ENCODE measurements at places on chromosomes 3 and 15. TPM values are rescaled to one million over a fixed set of nuclear protein-coding genes. Genes with fewer than 3 reads are reported as not detected.

The ZMYND10 gene
- 0.10 TPM for polyA plus RNA-seq

DNA sequence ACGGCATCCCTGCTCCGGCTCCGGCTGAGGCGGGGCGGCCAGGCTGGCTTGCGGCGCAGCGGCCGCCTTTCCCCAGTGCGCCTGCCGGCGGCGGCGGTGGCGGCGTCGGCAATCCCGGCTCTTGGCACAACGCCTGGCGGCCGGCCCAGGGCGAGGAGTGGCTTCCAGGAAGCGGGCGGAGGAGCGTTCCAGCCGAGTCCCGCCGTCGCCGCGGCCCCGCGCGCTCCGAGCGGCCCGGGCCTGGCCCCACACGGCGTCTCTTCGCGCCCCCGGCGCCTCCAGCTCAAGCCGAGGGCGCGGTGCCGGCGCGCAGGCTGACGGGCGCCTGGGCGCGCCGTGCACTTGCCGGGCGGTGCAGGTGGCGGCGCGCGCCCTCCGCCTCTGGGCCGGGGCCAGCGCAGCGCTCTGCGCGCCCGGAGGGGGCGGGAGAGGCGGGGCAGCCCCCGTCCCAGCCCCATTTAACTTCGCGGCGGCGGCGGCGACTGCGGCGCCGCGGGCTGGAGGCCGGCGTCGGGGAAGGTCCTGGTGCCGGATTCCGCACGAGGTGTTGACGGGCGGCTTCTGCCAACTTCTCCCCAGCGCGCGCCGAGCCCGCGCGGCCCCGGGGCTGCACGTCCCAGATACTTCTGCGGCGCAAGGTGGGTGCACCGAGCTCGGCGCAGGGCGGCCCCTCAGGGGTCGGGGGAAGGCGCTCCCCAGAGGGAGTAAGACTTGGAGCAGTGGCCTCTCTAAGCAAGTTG is at the start of gene ADAMTSL3:
Gene ADAMTSL3 (plus strand): TSS at position 485 of the 740 bp plus-strand sequence. CDS start 1,639 bp downstream, outside the sequence.
- no peak within 1 kb of the TSS for H3K4me3 ChIP-seq
- H3K27me3 ChIP-seq = peaks cover 36% of the 10 kb centered on the region
- no peaks in the 10 kb centered on the region for H3K4me1 ChIP-seq
- DNase-seq = no peak
- H3K27ac ChIP-seq = no peak within 1 kb of the TSS
- no peaks in the 10 kb centered on the region for H3K36me3 ChIP-seq

The CFAP100 gene
- polyA plus RNA-seq = not detected

DNA sequence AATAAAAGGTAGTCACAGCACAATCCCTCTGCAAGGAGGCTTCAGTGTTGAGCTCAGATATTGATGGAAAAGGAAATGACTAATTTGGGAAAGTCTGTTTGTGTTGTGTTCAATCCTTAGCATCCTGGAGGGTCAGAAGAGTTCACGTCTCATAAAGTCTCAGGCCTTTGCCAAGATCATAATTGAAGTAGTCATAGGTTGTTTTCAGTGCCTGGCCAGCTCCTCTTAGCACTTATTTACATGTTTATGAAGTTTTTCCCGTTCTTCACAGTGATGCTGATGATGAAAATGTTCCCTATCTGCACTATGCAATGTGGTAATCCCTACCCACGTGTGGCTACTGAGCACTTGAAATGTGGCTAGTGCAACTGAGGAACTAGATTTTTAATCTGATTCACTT is 61.6 kb upstream of the TGFBR2 start:
- no peaks in the 10 kb centered on the region for H3K36me3 ChIP-seq
- H3K27ac ChIP-seq = peak overlapping the region; percentile 58
- H3K27me3 ChIP-seq = no peaks in the 10 kb centered on the region
- H3K4me1 ChIP-seq = peaks cover 28% of the 10 kb centered on the region
- H3K4me3 ChIP-seq = no peak overlapping the region
- no peak for DNase-seq

The NGLY1 gene
- polyA plus RNA-seq = 11.2 TPM

The GAP43 gene
- not detected for polyA plus RNA-seq

DNA sequence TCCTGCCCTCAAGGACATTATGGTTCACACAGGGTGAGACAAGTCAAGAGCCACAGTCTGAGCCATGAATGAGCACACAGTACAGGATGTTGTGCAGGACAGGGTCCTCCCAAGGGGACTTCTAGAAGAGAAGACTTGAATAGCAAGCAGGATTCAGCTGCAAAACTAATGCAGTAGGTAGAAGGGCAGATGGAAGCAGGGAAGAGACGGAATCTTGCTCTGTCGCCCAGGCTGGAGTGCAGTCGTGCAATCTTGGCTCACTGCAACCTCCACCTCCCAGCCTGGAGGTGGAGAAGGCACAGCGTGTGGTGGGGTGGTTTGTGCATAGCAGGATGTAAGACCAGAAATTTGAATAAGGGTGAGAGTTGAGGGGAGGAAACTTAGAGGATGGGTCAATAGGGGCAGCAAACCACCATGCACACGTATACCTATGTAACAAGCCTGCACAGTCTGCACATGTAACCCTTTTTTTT is 8.0 kb downstream of the BCL2L10 start:
- H3K4me1 ChIP-seq = peaks cover 29% of the 10 kb centered on the region
- no peaks in the 10 kb centered on the region for H3K36me3 ChIP-seq
- H3K4me3 ChIP-seq = no peak overlapping the region
- H3K27ac ChIP-seq = no peak overlapping the region

- no peaks in the 10 kb centered on the region for H3K27me3 ChIP-seq
- peaks cover 38% of the 10 kb centered on the region for H3K4me1 ChIP-seq
- no peak overlapping the region for H3K27ac ChIP-seq
- DNase-seq = no peak
- H3K36me3 ChIP-seq = no peaks in the 10 kb centered on the region
- H3K4me3 ChIP-seq = no peak overlapping the region
Observed at GRCh38 chr3:4996771-4997291, 17.6 kb downstream of the BHLHE40 start.

- no peaks in the 10 kb centered on the region for H3K36me3 ChIP-seq
- peak; percentile 23 for DNase-seq
- no peak overlapping the region for H3K27ac ChIP-seq
- peaks cover 16% of the 10 kb centered on the region for H3K4me1 ChIP-seq
- no peaks in the 10 kb centered on the region for H3K27me3 ChIP-seq
Observed at GRCh38 chr15:60299452-60300047, 98.2 kb downstream of the ANXA2 start.

DNA sequence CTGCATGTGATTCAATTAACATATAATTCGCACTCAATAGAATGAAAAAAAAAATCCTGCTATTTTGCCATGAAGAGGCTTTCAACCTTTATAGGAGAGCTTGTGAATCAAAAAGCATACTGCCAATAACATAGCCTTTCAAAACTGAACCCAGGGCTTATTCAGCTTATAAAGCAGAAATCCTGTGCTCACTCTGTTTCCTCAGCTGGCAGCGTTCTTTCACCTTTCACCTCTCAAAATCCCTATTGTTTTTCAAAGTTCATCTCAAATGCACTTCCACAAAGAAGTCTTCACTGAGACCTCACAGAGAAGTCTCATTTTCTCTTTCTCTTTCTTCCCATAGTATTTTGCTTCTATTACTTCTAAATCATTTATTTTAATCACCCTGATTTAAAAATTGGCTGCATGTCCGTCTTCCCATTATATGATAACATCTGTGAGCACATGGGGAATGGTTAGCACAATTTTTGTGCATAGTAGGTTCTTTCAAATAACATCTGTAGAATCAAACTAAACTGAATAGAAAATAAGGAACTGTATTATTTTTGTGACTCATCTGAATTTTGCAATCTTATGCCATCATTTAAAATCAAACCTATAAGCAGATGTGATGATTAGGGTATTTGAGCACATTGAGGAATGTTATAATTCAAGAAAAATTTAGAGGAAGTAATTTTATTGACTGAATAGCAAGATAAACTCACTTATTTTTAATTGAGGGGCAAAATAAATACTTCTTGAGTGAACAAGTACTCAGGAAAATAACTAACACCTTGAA is 373.4 kb downstream of the NLGN1 start:
- H3K36me3 ChIP-seq = no peaks in the 10 kb centered on the region
- no peak overlapping the region for H3K27ac ChIP-seq
- H3K4me1 ChIP-seq = no peaks in the 10 kb centered on the region
- H3K27me3 ChIP-seq = no peaks in the 10 kb centered on the region

The IREB2 gene
- polyA plus RNA-seq = 20.5 TPM

The GPR149 gene
- polyA plus RNA-seq = not detected

GRCh38 chr15:31556494-31557150 is 230.0 kb downstream of the KLF13 start:
- no peak for DNase-seq
- peaks cover 24% of the 10 kb centered on the region for H3K4me1 ChIP-seq
- H3K36me3 ChIP-seq = no peaks in the 10 kb centered on the region

DNA sequence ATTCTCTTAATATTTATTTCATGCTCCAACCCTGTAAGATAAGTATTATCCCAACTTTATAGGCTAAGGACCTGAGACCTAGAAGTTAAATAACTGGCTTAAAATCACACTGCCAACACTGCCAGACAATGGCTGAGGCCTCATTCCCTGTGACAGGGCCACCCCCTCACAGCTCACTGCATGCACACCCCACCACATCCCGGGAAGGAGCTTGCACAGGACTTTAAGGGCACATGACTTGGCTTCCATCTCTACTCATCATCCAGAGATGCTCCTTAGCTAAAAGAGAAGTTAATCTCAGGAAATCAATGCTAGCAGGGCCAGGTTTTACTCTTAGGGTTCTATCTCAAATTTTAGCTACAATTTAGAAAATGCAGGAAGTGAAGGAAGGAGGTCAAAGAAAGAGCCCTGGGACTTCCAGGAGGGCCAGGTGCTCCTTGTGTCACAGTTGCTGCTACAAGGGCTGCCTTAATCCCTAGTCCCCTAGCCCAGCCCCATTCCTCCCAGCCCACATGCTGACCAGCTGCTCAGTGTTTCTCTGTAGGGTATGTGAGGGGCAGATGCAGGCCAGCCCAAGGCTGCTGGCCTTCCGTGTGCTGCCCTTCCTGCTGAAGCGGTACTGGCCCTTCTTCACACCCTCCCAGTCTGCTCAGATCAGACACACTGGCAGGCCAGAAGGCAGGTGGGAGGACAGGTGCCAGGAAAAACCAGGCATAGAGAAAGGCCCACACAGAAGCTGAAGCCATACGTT is 53.5 kb downstream of the WWTR1 start:
- no peaks in the 10 kb centered on the region for H3K36me3 ChIP-seq
- H3K4me3 ChIP-seq = no peak overlapping the region
- no peaks in the 10 kb centered on the region for H3K27me3 ChIP-seq
- peak overlapping the region; percentile 25 for H3K27ac ChIP-seq
- peaks cover 25% of the 10 kb centered on the region for H3K4me1 ChIP-seq
- DNase-seq = no peak

DNA sequence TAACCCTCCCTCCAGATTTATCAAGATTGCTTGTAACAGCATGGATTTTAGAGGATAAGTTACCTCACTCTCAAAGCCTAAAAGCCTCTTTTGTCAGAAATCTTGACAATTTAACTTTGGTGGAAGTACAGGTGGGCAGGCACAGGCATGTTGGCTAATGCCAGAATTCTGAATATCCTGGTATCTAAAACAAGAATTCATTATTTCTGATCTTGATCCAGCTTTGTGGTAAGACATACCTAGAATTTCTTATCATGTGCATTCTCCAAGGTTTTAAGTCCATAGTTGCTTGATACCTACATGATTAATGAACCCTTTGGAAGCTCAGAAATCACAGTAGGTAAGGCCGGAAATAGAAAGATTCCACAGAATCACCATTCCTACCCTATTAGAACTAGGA is 109.9 kb upstream of the TTC14 start:
- H3K27me3 ChIP-seq = no peaks in the 10 kb centered on the region
- H3K27ac ChIP-seq = no peak overlapping the region
- H3K36me3 ChIP-seq = no peaks in the 10 kb centered on the region
- H3K4me1 ChIP-seq = peaks cover 2% of the 10 kb centered on the region

DNA sequence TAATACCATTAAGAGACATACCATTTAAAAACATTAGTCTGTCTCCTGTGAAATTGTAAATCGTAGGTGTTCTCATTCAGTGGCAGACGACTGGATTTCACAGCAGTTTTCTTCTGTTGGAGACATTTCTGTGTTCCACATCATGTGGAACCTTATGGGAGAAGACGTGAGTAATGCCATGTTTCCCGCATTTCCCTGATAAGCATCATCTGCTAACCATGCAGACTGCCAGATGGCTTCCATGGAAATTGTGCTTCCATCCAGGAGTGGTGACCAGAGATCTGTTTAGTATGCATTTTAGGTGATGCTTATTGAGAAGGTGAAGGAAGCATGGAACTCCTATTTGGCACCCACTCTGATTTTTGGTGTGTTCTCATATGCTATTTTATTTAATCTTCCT is 28.4 kb upstream of the ST3GAL6 start:
- no peak for DNase-seq
- peaks cover 21% of the 10 kb centered on the region for H3K4me1 ChIP-seq
- H3K4me3 ChIP-seq = no peak overlapping the region

DNA sequence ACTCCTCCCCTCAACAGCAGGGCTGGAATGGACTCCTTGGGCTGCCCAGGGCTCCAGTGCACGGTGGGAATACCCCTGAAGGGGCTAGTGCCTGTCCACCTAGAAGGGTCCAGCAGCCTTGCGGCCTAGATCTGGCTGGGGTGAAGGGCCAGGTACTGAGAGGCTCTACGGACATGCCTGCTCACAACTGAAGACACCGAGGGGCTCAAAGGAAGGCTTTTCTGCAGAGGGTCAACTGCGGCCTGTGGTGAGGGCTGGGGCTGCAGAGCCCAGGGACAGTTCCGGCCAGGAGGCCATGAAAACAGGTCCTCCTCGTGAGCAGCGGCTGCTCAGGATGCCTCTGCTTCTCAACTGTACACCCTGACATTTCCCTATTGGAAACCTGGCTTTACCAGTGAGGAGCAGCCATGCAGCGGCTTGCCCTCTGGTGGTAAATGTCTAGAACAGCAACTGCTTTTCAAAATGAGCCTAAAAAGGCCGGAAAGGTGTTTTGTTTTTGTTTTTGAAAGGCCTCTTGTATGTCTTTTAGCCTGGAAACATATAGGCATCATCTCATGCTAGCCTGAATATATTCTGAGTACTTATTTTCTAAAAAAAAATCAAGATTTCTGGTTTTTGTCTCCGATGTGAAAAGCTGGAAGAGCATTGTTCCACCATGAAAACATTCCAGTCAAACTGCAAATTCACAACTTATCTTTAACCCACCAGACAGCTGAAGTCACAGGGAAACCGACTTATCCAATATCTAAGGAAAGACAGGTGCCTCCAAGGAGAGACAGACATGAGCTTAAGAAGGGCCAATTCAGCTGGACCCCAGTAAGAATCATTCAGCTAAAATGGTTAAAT is 163.4 kb downstream of the KLF13 start:
- DNase-seq = no peak
- no peak overlapping the region for H3K4me3 ChIP-seq
- peaks cover 27% of the 10 kb centered on the region for H3K4me1 ChIP-seq
- no peaks in the 10 kb centered on the region for H3K36me3 ChIP-seq
- H3K27me3 ChIP-seq = no peaks in the 10 kb centered on the region

DNA sequence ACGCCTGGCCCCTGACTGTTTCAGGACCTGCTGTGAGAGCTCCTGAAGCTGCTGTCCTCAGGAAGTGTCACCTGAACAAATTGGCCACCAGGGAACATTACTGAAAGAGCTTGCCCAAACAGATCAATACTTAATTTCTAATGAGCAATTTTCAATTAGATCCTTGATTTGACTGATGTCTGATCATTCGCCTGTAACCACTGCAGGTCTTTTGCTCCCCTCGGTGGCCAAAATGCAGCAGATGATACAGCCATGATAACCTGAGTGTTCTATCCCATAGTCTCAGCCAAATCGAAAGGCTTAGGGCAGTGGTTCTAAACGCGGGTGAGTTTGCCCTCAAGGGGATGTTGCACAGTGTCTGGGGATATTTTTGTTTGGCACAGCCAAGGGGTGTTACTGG is 57.6 kb upstream of the MEX3B start:
- H3K27ac ChIP-seq = no peak overlapping the region
- H3K4me1 ChIP-seq = peaks cover 7% of the 10 kb centered on the region
- no peaks in the 10 kb centered on the region for H3K27me3 ChIP-seq
- H3K4me3 ChIP-seq = no peak overlapping the region
- DNase-seq = no peak

GRCh38 chr3:123447416-123447748 is 1.5 kb downstream of the ADCY5 start:
- H3K27ac ChIP-seq = no peak overlapping the region
- H3K36me3 ChIP-seq = no peaks in the 10 kb centered on the region
- peaks cover 74% of the 10 kb centered on the region for H3K27me3 ChIP-seq
- no peaks in the 10 kb centered on the region for H3K4me1 ChIP-seq

The GOLGA8M gene
- polyA plus RNA-seq = 0.05 TPM

All from keratinocyte (primary cell).